ENCODE measurements at places on chromosomes 3 and 15. TPM values are rescaled to one million over a fixed set of nuclear protein-coding genes. Genes with fewer than 3 reads are reported as not detected.

The CYP19A1 gene
- not detected for total RNA-seq

The ERICH6 gene
- not detected for total RNA-seq

- DNase-seq = no peak
Measured at GRCh38 chr3:21752749-21753347, 1.8 kb upstream of the ZNF385D start.

The SERPINI2 gene
- not detected for total RNA-seq

The GOLGA8J gene
- not detected for total RNA-seq

- no peak for DNase-seq
Measured at GRCh38 chr3:74523811-74524210, 90.6 kb downstream of the CNTN3 start.

GRCh38 chr3:123015596-123015995 lies 12.0 kb downstream of the SEMA5B start:
- no peak for DNase-seq

The THRB gene
- 0.06 TPM for total RNA-seq

- no peak for DNase-seq
Measured at GRCh38 chr3:39933986-39934693, 124.7 kb downstream of the MYRIP start.

DNA sequence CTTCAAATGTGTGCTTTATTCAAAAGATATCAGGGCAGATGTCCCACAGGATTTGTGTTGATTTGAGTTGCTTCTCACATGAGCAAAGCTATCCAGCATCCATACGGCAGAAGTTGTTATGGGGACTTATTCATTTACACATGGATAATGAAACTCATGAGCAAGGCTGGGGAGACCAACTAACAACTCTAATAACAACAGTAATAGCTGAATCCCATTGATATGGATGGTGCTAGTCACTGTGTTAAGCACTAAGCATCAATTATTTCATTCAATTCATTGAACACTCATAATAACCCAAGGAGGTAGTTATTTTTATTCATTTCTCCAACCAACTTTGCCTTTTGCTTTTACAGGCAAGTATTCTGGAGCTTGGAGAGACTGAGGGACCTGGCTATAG lies 1094.2 kb upstream of the CFAP20DC start:
- no peak for DNase-seq

The STOML1 gene
- total RNA-seq = 14.6 TPM

The SCG3 gene
- total RNA-seq = not detected

DNA sequence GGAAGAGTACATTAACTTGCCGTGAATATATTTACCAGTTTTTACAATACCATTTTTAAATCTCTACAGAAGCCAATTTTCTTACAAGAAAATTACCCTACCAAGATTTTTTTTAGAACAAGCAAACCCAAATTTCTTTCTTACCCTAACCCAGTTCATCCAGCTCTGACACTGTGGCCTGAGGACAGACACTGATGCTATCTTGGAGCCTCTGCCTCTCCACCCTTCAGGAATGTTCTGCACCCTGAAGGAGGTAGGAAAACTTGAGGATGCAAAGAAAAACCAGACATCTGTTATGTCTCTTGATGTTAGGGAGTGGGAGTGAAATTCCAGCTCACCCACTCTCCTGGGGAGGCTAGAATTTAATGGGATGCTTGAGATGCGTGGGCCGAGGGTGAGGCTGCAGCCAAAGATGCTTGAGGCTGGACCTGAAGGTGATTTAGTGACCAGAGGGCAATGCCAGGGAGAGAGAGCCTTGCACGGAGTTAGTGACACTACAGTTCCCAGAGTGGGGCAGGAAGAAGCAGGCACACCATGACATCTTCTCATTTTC lies 69.9 kb downstream of the LIPC start:
- no peak for DNase-seq

DNA sequence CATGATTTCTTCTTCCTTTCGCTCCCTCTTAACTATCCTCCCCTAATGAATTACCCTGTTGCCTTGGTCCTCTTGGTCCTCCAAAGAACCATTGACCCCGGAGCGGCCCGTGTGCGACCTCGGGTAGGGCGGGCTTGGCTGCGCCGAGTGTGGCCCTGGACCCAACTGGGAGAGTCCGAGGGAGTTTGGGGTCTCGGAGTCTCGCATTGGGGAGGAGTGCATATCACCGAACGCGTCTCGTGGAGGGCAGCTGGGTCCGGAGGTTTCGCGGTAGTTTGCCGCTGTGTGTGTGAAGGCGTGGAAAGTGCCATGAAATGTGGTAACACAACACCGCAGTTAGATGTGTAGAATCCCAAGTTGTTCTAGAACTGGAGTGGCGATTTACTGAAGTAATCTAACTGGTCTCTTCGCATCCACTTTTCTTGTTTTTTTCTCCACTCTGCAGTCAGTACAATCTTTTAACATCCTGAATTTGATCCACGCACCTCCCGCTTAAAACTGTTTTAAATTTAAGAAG lies 363 bp downstream of the GTF2E1 start:
- no peak for DNase-seq

GRCh38 chr3:141690431-141691072 lies 47.5 kb upstream of the RNF7 start:
- no peak for DNase-seq

GRCh38 chr3:59783468-59783988 lies 733.7 kb upstream of the CFAP20DC start:
- DNase-seq = no peak

- no peak for DNase-seq
Measured at GRCh38 chr15:74229686-74230085, 6.4 kb upstream of the CCDC33 start.

DNA sequence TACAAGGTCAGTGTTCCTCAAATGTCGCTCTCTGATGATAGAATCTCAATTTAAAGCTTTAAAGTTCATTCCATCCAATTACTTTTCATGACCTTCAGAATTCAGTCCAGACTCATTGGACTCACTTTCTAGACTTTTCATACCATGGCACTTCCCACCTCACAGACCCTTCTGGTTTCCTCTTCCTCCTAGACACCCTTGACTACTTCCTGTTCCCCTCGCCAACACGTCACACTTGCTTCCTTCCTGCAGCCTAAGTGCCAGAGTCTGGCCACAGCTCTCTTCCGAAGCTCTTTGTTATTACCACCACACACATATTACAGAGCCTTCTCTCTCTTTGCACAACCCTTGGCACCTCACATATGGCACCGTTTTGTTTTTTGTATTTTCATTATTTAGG lies 59.1 kb upstream of the UMPS start:
- DNase-seq = no peak

- no peak for DNase-seq
Measured at GRCh38 chr3:116591236-116591635, 118.3 kb upstream of the TUSC7 start.

GRCh38 chr3:4720316-4721075 lies 227.3 kb downstream of the ITPR1 start:
- DNase-seq = no peak

The CA12 gene
- 4.9 TPM for total RNA-seq

- DNase-seq = no peak
Measured at GRCh38 chr3:4038351-4038750, 239.1 kb downstream of the LRRN1 start.

DNA sequence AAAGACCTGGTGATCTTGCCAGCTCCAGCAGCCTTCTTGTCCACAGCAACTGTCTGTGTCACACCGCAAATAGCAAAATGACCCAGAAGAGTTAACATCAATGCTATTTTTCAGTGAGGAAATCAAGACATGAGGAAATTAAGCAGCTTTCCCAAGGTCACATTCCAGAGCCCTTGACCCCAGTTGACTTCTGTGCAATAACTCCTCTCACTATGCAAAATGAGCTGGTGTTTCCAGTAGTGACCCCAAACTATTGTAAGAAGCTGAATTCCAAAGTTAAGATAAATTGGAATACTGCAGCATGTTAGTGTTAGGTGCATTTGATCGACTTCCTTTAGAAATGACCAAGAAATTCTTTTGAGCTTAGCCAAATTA lies 172.8 kb upstream of the SNTN start:
- no peak for DNase-seq

DNA sequence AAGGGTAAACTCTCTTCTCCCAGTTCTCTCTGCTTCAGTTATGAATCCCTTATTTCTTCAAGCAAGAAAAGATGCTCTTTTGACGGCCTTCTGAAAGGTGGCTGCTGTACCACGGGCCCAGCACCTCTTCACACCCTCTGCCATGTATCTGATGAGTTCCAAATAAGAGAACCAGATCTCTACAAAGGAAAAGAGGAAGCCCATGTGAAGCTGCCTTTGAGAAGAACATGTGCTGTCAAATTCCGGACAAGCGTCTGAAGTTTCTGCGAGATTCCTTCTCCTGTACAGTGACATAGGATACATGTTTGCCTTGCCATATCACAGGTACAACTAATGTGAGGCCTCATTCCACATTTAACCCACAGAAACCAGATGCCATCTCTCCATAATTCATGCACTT lies 59.2 kb downstream of the SH3BP5 start:
- DNase-seq = no peak

The SCAANT1 gene
- total RNA-seq = not detected

- DNase-seq = no peak
Measured at GRCh38 chr3:82088749-82089148, 327.3 kb upstream of the GBE1 start.

The DUOX1 gene
- total RNA-seq = not detected

The C3orf70 gene
- total RNA-seq = 2.4 TPM

The GHSR gene
- total RNA-seq = not detected

The OXSR1 gene
- 36.5 TPM for total RNA-seq

The KCNH8 gene
- total RNA-seq = not detected

DNA sequence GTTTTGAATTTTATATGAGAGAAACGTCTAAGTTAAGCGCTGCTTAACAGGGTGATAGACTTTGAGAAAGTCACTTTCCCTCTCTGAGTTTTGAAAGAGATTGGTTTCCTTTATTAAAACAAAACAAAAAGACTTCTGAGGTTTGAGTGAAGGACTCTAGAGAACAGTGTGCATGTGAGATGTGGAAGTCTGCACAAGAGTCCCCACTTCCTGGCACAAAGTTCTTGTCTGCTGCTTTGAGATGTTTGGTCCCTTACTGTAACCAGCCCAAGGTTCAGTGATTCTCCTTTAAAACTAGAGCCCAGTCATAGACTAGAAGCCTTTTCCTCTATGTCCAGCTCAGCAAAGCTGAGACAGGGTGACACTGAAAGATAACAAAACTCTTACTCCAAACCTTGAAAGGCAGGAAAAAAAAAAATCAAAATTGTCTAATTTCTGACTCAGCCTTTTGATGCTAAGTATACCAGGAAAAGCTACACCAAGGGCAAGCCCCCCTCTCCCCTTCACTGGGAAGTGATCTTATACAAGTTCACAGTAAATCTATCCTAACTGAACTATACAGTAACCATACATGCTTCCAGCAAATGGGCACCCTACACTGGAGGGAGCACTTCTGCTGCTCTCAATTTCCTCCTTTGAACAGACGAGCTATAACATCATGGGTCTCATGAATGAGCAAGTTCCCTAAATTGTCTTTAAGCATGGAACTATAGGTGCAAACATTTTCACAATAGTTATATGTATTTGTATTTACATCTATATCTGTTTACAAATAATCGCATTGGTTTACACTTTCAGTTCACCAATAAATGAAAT lies 2.3 kb downstream of the POPDC2 start:
- no peak for DNase-seq

The ADCY5 gene
- not detected for total RNA-seq

The FAM107A gene
- total RNA-seq = 74.4 TPM

GRCh38 chr15:45474799-45475198 lies 47.8 kb downstream of the SLC30A4 start:
- no peak for DNase-seq

The ANKRD63 gene
- not detected for total RNA-seq

The CFAP44 gene
- 5.2 TPM for total RNA-seq

DNA sequence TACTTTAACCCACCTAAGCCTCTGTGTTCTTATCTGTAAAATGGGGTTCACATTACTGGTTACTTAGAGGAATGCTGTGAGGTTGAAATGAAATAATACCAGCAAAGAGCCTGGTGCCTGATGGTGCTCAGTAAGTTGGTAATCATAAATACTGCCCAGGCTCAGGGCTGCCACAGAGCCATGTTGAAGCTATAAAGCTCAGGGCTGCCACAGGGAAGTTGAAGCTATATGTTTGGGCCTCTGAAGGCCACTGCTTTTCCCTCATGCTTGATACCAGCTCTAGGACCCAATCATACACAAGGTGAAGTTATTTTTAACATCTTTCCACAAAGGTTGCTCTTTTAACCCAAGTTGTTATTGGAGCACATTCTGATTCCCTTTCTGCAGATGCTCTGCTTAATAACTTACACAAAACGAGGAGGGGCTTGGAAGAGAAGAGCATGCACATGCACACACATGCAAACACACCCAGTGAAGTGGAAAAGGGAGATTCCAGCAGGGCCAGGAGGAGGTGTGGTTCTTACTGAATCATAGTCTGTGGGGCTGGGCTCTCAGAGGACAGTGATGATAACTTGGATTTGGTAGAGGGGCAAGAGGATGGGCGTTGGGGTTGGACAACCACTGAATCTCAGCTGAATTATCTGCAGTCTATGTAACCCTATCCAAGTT lies 17.4 kb downstream of the PARP14 start:
- DNase-seq = no peak

DNA sequence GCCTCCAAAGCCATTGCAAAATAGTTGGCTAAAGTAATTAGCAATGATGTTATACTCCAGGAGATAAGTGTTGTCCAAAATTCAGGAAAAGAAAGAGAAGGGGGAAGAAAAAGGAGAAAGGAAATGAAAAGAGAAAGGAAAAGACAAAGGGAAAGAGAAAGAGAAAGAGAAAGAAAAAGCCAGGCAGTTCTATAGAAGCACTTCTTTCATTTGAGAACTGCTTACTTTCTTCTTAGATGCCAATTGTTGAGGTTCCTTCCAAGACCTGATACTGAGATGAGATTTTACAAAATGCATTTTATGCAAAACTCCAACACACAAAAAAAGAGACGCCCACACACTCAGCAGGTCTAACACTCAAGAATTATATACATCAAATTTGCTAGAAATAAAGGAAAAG lies 298.4 kb downstream of the KCNH8 start:
- no peak for DNase-seq

The P2RY12 gene
- not detected for total RNA-seq

- no peak for DNase-seq
Measured at GRCh38 chr3:1019157-1019556, 73.7 kb upstream of the CNTN6 start.

DNA sequence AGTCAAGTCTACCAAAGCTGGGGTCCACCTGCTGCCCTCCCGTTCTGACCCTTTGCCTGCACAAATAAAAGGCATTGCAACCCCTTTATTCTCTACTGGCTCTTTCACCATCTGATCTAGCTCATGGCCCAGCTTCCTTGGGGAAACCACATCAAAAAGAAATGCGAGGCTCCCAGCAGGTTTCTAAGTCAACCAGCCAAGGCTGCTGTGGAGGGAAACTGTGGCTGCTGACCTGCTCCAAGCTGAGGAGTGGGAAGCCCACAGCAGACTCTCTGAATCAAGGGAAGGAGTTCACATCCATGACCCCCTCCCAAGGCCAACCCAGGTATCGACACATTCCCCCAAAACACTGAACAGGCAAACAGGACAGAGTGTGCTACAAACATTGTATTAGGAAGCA lies 25.2 kb upstream of the SLCO2A1 start:
- DNase-seq = no peak

GRCh38 chr15:84003791-84004503 lies 231.6 kb upstream of the GOLGA6L4 start:
- no peak for DNase-seq
